Hematopoietic multipotent progenitor cell (in vitro differentiated cells): ENCODE measurements at places on chromosomes 16 and 17.
A peak's percentile ranks its signal among the peaks of the same experiment; 100 is the strongest.

DNA sequence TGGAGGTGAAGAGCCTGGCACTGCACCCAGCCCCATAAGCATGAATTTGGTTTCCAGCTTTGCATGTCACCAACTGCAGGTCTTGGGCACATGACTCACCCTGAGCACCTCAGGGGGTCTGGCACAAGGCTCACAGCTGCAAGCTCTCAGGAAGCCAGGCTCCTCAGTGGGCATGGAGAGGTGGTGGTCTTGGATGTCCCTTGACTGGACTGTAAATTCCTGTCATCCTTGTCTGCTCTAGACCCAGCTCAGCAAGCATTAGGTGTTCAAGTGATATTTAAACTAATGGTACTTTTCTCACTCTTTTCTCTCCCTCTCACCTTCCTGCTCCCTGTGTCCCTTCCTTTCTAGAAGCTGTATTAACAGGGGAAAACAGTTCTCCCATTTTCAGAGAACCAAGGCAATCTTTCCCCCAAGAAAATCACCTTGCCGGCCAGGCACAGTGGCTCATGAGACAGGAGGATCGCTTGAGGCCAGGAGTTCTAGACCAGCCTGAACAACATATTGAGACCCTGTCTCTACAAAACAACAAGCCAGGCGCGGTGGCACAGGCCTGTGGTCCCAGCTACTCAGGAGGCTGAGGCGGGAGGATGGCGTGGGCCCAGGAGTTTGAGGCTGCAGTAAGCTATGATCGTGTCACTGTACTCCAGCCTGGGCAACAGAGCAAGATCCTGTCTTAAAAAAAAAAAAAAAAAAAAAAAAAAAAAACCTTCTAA, 5.1 kb upstream of the KIFC3 start:
- DNase-seq: no peak

GRCh38 chr17:83171661-83172060, 92.3 kb downstream of the METRNL start:
- DNase-seq: no peak

GRCh38 chr17:57760046-57760445, 14.9 kb upstream of the CCDC182 start:
- no peak for DNase-seq

DNA sequence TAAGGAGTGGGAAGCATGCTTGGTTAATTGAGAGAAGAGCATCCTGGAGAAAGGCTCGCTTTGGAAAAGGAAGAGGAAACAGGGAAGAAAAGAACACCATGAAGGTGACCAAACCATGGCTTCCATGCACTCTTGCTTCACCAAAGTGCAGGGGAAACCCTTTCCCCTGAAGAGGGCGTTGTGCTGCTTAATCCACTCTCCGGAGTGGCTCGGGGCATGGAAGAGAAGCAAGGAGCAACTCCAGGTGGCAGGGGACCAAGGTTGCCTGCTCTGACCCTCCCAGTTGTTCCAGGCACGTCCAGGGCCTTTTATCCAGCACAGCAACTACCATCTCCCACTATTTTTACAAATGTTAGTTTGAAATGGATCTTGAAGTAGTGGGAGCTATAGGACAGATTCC, 108.1 kb downstream of the STX8 start:
- DNase-seq: no peak

- no peak for DNase-seq
Observed at GRCh38 chr17:9763643-9764042, 27.7 kb downstream of the DHRS7C start.

DNA sequence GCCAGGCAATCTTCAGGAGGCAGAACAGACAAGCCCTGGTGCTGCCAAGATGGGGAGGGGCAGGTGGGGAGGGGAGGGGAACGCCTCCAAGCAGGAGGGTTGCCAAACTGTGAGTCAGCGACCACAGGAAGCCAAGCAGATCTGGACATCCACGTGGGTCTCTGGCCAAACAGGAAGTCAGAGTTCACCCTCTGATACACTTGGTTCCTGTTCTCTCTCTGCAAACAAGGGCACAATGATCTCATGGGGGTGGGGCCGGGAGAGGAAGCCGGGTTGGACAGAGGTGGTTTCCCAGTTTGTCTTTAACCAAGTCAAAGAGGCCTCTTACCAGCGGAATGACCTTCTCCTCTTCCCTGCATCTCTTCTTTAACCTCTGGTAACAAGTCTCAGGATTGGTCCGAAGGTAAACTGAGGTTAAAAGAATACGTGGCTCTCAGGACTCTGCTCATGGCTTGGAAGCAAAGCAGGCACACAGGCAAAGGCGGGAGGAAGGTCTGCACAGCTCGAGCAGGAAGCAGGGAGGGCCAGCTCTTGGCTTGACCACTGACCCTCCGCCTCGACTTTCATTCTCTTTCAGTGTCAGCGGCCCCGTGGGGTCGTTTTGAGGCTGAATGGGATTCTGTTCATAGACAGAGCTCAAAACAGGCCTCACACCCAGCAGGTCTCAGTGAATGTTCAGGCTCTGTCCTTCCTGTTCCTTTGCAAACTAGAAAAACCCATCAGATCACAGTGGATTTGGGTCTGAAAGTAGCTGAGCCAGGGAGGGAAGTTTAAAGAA, 32.9 kb downstream of the TK2 start:
- DNase-seq: peak; percentile 97

DNA sequence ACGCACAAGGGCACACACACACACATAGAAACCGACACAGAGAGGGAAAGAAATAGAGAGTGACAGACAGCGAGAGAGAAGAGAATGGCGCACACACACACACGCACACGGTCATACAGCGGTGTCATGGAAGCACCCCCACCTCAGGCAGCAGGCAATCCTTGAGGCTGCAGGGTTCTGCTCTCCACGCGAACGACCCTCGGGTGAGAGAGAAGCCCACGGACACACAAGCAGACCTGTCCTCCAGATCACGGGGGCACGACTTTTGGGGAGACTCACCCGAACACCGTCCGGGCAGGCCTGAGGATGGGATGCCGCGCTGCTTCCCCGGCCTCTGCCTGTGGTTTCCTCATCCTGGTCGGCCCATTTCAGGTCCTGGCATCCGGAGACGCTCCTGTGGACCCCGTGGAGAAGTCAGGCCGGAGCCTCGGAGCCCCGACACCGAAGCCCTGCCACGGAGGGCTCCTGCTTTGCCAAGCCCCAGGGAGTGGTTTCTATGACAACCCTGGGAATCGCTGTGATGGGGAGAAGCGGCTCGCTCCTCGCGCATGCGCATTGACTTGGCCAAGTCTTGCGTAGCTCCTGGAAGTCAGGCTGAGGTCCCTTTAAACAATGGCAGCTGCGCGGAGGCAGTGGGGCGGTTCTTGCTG, 118.2 kb upstream of the KCNJ18 start:
- peak; percentile 54 for DNase-seq

DNA sequence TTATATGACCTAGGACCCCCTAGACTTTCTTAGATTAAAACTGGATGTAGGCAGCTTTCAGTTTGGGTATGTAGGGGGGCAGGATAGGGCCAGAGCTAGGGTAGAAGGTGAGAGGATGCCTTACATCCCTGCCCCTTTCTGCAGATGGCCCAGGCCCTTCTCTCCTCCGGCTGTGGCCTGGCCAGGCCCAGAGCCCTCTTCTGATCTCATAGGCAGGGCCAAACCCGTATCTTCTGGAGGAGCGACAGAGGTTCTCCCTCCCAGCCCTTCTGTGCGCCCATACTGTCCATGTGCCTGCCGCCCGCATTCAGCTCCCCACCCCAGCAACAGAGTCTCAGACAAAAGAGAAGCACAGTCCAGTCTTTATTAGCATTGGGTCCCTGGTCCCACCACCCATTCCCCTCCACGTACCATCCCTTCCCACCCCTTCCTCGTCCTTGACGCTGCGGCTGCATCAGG, 2.0 kb upstream of the TSPOAP1 start:
- DNase-seq: no peak

- DNase-seq: no peak
Observed at GRCh38 chr16:7861891-7862582, 529.4 kb downstream of the RBFOX1 start.

- no peak for DNase-seq
Observed at GRCh38 chr16:72195609-72196008, 23.7 kb upstream of the PMFBP1 start.

DNA sequence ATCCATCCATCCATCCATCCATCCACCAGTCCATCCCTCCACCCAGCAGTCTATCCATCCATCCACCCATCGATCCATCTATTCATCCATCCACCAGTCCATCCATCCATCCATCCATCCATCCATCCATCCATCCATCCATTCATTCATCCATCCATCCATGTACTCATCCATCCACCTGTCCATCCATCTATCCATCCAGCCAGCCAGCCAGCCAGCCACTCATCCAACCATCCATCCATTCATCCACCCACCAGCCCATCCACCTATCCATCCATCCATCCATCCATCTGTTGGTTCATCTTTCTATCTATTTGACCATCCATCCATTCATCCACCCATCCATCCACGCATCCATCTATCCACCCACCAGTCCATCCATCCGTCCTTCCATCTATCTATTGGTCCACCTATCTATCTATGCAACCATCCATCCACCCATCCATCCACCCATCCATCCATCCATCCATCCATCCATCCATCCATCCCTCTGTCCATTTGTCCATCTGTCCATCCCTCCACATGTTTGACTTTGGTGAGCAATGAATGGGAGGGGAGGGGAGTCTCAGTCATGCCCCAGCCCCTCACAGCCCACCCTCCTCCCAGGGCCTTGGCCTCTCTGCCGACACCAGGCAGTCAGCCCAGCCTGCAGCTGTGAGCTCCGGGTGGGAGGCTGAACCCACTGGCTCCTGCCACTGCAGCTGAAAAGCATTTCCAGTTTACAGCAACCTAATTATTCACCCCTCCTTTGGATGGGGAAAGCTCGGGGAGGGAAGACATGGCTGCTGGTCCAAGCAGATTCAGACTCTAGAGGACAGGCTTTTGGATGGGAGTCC, 38.1 kb upstream of the SSTR5 start:
- DNase-seq: no peak

GRCh38 chr17:64135000-64135399, 5.1 kb upstream of the ERN1 start:
- no peak for DNase-seq

GRCh38 chr17:49836111-49837030, 11.5 kb downstream of the TAC4 start:
- no peak for DNase-seq

- no peak for DNase-seq
Observed at GRCh38 chr16:85848986-85849385, 49.5 kb downstream of the COX4I1 start.

DNA sequence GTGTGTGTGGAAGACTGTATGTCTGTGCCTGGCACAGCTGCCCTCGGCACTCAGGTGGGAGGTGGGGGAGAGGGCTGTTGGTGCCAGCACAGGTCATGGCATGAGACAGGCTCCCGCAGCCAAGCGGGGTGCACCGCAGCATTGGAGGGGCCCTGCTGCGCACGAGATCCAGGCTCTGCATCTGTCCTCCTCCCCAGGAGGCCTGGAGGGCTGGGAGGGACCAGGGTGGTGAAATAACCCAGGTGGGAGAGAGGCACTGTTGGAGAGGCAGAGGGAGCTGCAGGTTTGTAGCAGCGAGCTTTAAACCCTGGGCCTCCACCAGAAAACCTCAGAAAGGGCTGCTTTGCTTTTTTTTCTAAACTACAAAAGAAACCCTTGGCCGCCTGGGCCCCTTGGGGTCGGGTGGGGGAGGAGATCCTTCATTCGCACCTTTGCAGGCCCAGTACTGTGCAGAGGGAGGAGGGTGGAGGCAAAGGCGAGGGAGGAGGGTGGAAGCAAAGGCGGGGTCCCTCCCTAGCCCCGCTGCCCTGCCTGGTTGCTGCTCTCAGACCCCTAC, 241.7 kb downstream of the SEC14L1 start:
- no peak for DNase-seq

DNA sequence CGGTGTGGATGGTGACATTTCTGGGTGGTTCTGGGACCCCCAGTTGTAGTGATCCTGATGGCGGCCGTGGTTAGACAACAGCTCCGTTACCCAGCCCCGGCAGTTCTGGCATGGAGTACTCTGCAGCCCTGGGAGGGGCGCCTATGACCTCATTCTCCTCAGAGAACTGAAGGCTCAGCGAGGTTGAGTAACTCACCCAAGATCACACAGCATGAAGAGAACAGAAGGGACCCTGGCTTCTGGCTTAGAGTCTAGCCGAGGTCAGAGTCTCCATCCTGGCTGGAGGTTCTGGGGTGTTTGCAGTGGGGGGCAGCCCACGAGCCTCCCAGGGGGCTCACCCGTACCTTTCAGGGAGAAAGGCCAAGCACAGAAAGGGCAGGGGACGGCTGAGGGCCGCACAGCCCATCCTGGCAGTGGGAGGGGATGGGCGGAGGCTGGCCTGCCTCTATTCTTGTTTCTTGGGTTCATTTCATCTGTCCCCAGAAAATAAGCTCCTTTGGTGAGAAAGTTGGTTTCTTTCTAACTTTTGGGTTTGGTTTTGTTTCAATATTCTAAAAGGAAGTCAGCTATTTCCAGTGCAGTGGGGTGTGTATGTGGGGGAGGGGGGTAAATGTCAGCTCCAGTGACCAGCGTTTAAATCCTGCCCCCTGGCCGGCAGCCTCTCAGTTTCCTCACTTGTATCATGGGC, 13.2 kb downstream of the ZFPM1 start:
- no peak for DNase-seq

GRCh38 chr17:6539871-6540270, 16.5 kb downstream of the PITPNM3 start:
- no peak for DNase-seq

DNA sequence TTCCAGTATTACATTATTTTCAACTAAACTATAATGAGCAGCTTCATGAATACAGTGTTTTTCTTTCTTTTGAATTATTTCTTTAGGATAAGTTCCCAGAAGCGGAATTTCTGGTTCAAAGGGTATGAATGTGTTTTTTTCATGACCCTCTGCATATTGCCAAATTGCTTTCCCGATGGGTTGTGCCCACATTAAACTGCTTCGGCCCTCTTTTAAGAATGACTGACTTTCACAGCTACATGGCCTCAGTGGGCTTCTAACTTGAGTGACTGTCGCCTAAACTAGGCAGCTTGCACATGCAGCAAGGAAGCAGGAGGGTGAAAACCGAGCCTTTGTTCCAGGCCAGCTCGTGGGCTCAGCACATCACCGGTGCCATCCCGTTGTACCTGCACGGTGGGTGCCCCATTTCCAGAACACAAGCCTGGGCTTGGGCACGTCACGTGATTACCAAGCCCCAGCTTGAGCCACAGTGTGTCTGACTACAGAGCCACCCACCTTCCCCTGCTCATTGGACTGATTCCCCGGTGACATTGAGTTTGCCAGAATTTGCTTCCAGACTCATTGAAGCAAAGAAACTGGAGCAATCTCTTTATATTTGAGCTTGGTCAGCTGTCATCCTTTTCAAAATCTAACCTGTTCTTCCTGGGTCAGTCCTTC, 112.8 kb downstream of the CLEC16A start:
- DNase-seq: no peak

- no peak for DNase-seq
Observed at GRCh38 chr17:38706505-38707216, 1.6 kb downstream of the MLLT6 start.
